ENCODE measurements at places on chromosomes 12 and 14.

GRCh38 chr12:116727891-116728290 is 10.0 kb downstream of the SPRING1 start:
- no peak for DNase-seq

DNA sequence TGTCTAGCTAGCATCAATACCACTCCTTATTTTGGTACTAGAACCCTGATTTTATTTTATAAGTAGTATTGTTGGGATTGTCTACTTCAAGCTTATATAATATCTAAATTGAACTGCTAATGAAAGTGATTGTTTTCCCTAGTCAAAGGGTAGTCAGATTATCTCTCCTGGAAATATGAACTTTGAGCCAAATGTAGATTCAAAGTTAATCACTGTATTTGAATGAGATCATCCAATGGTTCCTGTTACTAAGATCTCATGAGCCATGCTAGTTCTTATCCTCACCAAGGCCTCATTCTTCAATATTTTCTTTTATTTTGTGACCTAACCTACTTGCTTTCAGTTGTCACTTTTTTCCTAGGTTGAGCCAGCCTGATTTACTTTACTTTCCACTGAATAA is 276.7 kb downstream of the RASSF9 start:
- DNase-seq: no peak

GRCh38 chr12:78331753-78332152 is 501.1 kb downstream of the NAV3 start:
- no peak for DNase-seq

DNA sequence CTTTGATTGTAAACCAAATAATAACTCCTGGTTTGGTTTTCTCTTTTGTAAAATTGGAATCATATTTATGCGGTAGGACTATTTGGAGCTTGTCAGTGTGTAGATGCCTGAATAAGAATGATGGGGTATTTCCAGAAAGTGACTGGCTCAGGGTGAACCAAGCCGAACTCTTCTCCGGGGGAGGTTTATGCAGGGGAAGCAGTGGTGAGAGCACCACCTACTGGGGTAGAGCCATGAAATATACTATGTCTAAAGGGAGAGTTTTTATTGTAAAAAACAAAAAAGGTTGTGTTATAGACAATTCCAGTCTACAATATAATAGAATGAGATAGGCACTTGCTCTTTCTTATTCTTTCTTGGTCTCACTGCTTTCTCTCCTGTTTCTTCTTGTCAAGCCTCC is 222.9 kb upstream of the SLC16A7 start:
- DNase-seq: peak; percentile 16

GRCh38 chr14:105012171-105012985 is 8.5 kb downstream of the CDCA4 start:
- DNase-seq: no peak

DNA sequence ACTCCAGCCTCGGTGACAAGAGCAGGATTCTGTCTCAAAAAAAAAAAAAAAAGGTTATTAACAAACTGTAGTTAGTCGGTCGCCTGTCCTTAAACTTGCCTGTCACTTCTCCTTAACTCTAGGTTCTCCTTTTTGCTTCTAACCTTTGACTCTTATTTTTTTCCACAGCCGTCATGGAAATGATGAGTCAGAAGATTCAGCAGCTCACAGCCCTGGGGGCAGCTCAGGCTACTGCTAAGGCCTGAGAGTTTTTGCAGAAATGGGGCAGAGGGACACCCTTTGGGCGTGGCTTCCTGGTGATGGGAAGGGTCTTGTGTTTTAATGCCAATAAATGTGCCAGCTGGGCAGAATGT is 418 bp upstream of the MYG1 start:
- DNase-seq: no peak

GRCh38 chr12:666766-667308 is 3.6 kb upstream of the NINJ2 start:
- DNase-seq: no peak

DNA sequence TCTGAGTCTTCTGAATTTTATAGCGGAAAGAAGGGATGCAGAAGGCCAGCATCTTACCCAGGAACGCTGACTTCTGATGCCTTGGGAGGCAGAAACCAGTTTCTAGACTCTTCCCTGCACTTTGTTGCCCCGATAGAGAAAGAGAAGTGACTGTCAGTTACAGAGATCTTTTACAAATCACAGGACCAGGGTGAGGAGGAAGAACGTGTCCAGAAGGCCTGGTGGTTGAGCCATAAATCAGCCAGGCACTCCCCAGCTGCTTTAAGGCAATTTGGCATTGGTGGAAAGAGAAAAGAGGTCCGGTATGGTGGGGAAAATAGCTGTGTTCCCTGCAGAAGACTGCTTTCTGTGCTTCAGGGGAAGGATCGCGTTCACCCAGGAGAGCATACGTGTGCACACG is 88.7 kb upstream of the KCNA1 start:
- no peak for DNase-seq

DNA sequence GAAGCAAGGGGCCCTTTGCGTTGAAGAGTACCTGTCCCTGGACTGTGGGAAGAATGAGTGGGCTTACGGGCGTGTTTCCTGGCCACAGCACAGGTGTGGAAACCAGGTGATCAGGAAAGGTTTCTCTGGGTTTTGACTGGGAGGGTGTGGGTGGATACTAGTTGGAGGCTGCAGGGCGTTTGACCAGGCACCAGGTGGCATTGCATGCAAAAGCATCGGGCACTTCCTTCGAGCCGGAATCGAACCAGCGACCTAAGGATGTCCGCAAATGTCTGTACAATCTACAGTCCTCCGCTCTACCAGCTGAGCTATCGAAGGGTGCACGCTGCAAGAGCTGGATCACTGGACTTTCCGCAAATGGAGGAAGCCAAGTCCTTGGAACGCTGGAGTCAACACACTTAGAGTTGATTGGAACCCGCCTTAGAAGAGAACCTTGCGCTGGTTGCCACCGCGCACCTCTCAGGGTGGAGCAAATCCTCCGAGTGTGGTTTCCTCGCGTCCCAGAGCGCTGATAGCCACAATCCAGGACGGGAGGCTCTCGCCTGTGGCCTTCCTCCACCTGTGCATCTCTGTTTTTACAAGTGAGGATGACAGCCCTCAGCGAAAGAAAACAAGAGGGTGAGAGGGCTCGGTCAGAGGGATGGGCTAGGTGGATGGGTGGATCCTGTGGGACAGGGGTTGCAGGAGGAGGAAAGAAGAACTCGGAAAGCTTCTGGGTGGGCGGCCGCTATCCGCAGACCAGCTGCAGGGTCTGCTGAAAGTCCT is 21.2 kb upstream of the RNASE4 start:
- peak; percentile 32 for DNase-seq

- DNase-seq: no peak
These were observed 83.5 kb downstream of the INSM2 start for GRCh38 chr14:35617500-35617899.

- DNase-seq: no peak
These were observed 194.7 kb downstream of the EXOC5 start for GRCh38 chr14:57073986-57074385.

- DNase-seq: no peak
These were observed 1.1 kb upstream of the CKAP4 start for GRCh38 chr12:106248846-106249371.

DNA sequence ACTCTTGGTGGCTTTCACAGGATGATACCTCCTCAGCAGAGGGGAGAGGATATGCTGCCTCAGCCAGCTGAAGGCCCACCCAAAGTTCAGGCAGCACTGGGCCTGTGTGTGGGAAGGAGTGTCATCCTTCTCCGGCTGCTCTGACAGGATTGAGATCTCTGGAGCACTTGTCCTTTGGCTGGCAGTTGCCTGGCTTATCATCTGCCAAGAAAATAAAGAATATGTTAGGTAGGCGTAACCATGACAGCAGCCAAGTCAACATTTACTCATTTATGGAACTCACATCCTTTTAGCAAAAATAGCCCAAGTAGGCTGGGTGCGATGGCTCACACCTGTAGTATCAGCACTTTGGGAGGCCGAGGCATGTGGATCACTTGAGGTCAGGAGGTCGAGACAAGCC is 68.5 kb downstream of the PPFIBP1 start:
- DNase-seq: peak; percentile 81

- DNase-seq: no peak
These were observed 627 bp downstream of the CPM start for GRCh38 chr12:68932128-68932960.

GRCh38 chr12:22333186-22333712 is 1.3 kb downstream of the ST8SIA1 start:
- DNase-seq: no peak

- no peak for DNase-seq
These were observed 228.0 kb downstream of the NELL2 start for GRCh38 chr12:44647917-44648690.

- DNase-seq: no peak
These were observed 253.2 kb upstream of the GRIP1 start for GRCh38 chr12:66932126-66932525.

GRCh38 chr14:101276309-101277091 is 284.8 kb upstream of the DIO3 start:
- no peak for DNase-seq

- peak; percentile 9 for DNase-seq
These were observed 21.0 kb downstream of the DDX24 start for GRCh38 chr14:94059998-94060397.

- no peak for DNase-seq
These were observed 22.1 kb upstream of the LGMN start for GRCh38 chr14:92770484-92770883.

DNA sequence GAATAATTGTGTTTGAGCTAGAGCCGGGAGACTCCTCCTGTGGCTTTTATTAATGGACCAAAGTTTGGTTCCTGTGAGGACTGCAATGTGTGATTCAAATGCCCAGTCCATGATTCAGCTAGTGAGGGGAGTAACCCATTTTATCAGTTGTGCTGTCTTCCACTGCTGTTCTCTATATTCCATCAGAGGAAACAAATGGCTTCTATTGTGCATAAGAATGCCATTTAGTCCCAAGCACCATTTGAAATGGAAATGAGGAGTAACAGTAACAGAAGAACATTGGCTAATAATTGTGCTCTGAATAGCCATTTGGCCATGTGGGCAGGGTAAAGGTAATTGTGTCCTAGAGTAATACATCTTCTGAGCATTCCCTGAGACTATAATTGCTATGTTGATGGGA is 642.7 kb downstream of the DIO2 start:
- DNase-seq: no peak

- no peak for DNase-seq
These were observed 60.8 kb downstream of the NDUFA12 start for GRCh38 chr12:94942663-94943062.

GRCh38 chr14:59278111-59278510 is 89.6 kb downstream of the DAAM1 start:
- no peak for DNase-seq

DNA sequence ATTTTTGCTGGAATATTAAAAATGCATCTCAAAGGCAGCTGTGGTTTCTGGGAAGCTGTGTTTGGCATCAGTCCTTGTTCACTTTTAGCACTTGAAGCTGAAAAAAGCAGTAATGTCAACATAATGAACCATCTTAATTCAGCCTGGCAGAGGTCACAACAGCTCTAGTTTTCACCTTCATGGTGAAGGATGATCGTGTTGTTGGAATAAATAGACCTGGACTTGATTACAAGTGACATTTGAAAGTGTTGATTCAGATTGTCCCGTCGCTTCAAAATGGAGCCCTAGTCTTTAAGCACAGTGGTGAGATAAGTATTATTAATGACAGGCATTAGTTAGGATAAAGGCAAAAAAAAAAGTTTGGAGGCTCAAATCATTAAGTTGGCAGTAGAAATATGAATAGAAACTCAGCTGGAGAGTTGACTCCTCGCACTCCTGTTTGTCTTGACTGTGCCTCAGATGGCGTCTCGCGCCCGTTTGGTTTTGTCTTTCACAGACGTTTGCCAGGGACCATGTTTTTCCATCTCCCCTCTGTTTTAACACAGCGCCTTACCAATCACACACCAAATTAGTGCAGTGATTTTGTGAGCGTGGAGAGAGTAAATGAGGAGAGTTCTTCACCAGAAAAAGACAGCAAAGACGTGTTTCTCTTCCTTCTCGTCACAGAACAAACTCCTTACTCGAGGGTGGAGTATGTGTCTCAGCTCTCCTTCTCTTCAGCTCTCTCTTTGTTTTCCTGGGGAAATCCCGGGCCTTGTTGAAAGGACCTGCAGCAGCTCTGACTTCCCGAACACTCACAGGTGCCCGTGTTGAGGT is 53.4 kb upstream of the MMP17 start:
- DNase-seq: no peak

GRCh38 chr12:127964717-127965116 is 302.3 kb upstream of the TMEM132C start:
- no peak for DNase-seq

GRCh38 chr12:106341086-106341877 is 16.3 kb upstream of the POLR3B start:
- DNase-seq: peak; percentile 35

GRCh38 chr12:73769337-73769736 is 768.3 kb upstream of the ATXN7L3B start:
- no peak for DNase-seq

DNA sequence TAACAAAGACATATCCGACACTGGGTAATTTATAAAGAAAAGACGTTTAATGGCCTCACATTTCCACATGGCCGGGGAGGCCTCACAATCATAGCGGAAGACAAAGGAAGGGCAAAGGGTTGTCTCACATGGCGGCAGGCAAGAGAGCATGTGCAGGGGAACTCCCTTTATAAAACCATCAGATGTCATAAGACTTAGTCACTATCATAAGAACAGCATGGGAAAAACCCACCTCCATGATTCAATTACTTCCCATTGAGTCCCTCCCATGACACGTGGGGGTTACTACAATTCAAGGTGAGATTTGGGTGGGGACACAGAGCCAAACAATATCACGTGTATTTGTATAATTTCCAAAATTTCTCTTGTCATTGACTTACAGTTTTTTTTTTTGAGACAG is 5.5 kb upstream of the LMNTD1 start:
- no peak for DNase-seq

DNA sequence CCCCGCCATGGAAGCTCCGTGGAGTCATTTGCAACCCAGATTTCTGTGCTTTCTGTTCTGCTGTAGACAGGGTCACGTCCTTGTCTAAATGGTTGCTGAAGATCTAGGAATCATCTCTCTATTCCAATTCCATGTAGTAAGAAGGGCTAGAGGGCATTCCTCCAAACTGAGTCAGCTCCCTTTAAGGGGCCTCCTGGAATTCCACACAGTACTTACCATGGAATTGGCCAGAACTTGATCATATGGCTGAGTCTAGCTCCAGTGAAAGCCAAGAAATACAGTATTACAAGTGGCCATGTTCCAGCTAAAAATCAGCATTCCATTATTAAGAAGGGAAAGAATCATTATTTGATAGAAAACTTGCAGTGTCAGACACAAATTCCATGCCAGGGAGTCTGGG is 171.9 kb downstream of the PRKCH start:
- DNase-seq: peak; percentile 65

Measured in right hindlimb (tissue), 1 donor.